C1 segment of cervical spinal cord (tissue), 14 donors: ENCODE measurements at places on chromosomes 3 and 15.

- no peak for DNase-seq
These were observed 434.5 kb downstream of the MFSD1 start for GRCh38 chr3:159236321-159236720.

GRCh38 chr3:82957696-82958095, 1196.3 kb upstream of the GBE1 start:
- DNase-seq, result no peak

GRCh38 chr15:75234191-75234810, 23.8 kb upstream of the GOLGA6C start:
- no peak for DNase-seq

DNA sequence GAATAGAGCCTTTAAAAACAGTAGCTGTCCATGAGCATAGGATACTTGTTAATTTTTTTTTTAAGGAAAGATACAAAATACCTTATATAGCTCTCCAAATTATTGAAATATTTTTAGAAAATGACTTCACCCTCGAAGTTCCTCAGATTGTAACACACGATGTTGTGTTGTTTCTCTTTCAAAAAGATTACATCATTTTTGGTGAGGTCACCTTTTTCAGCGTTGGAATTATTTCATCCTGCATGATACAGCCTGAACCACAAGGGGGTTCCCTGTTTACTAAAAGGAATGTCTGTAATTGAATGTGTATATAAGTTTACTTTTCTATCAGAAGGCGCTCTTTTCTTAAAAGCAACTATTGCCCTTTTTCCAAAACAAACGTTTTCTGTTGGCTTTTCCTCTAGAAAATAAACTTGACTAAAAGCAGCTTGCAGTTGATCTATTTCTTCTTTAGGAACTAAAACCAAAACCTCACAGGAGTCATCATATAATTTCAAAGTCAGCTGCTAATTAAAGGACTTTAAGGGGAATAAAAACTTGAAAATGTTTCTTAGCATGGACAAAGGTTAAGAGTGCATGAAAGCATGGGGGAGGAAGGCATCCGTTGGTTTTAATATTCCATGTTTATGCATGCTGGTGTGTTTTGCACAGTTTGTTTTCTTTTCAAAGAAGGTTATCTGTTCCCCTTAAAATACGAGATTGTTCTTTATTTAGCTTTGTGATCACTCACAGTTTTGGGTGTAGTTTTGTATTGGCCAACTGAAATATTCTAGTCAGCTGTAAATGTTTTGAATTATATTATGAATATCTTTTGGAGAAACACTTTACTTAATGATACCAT, 29.4 kb downstream of the LYSMD4 start:
- DNase-seq, result no peak

GRCh38 chr3:126394179-126394976, at the start of gene CFAP100:
Gene CFAP100 (plus strand): TSS chr3:126394909. CDS start chr3:126396001, 1,092 bp downstream.
- peak; percentile 33 for DNase-seq

DNA sequence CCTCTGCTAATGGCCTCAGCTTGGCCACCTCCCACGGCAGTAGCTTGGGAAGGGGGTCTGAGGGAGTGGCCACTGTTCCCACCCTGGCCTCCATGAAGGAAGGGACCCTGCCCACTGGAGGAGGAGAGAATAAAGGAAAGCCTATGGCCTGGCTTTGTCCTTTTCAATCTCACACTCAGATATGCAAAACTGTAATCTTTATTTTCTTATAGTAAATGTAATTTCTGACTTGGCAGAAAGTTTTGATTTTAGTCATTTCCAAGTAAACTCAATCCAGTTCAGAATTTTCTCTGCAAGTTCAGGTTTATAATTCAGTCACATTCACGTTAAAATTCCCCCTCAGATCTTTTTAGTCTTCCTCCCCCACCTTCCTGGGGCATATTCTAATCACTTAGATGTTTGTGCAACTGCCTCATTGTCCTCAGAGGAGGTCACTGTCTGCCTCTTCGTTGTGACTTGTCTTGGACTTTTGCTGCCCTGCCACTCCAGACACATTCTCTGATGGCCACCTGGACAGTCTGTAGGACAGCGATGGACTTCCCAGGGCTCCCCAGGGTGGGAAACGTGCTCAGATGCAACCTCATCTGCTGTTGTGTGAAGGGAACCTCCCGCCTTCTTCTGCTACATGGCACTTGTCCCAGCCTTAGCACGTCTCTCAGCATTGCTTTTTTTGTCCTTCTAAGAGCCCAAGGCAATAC, 222.8 kb upstream of the TBL1XR1 start:
- no peak for DNase-seq

DNA sequence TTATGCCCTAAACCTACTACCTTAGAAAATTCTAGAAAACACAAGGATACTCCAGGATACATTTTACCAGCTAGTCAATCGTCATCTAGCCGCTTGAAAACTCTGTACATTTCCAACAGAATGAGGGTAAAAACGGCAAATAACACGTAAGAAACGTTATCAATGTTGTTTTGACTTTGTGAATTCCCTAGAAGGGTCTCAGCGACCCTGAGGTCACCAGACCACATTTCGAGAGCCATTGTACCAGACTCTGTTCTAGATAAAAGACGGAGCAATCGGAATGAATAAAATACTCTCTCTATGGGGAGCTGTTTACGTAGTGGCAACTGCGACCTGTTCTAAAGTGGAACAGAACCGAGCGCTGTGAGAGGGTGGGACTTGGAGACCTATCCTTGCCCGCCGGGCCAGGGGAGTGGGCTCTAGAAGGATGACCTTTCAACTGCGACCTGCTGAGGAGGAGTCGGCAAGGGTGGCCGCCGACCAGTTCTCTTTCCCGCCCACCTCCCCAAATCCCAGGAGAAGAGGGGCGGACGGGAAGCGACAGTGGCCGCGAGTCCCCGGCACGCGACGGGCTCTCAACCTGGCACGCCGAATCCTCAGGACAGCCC, 778 bp upstream of the AP4E1 start:
- DNase-seq, result no peak

DNA sequence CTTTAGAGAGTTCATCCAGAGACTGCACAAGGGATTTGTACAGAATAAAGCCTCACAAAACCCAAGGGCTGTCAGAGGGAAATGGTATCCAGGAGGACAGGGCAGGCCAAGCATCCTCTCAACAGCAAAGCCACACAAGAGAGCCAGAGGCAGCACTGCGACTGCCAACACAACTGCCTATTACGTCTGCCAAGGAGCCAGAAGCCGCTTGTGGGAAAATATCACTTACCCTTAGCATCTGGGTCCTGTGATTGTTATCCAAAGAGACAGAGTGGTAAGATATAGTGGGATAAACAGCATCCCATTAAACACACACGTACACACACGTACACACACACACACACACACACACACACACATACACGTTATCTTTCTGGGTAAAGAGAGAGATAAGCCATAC, 618.3 kb upstream of the AGTR1 start:
- DNase-seq, result no peak

- DNase-seq, result no peak
These were observed 246.4 kb upstream of the TPRG1 start for GRCh38 chr3:188925376-188925775.

GRCh38 chr3:23880703-23881339, 36.0 kb downstream of the NKIRAS1 start:
- no peak for DNase-seq

DNA sequence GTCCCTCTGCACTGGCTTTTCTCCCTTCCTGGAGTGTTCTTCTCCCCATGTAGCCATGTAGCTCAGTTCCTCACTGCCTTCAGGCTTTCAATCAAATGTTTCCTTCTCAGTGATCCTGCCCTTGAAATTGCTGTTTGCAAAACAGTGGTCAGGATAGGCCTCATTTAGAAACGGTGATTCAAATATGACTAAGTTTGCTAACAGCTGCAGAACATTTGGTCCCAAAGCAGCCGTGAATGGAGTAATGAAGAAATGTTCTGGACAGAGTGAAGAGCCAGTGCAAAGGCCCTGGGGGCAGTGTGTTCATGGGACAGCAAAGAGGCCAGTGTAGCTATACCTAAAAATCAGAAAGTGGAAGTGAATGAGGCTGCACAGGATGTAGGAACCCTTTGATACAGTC, 223.4 kb downstream of the FEZF2 start:
- DNase-seq, result no peak

GRCh38 chr3:167851171-167851570, 115.7 kb downstream of the SERPINI1 start:
- no peak for DNase-seq

DNA sequence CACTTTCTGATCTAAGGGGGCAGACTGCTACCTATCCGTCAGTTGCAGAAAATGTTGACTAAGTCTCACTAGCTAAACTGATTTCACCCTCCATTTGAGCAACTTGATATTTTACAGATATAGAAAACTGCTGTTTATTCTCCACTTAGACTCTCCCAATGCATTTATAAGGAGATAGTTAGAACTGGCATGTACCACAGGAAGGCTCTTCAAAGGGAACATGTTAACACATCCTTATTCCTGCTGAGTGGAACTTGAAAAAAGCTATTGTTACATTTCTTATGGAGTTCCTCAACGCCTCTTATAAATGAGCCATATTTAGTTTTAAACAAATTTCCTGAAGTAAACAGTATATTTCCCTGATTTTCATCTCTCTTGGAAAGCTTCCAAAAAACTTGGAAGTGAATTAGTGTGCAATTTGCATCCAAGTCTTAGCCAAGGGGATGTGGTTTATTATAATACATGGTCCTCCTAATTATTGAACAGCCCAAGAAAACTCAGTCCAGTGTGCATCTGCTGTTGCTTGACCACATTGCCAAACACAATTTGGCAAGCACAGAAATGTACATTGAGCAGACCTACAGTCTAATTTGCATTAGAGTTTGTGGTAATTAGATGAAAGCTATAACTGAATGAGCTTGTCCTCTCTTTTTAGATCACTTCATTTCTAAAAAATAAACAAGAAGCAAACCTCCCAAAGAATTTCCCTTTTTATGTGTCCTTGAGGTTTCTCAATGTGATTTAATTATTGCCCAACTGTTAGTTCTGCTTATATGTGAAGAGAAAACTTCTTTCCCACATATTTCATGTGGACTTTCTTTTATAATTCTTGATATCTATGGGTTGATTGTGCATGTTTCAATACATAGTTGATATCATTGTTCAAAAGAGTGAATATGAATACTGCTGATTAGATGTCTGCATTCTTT, 72.6 kb upstream of the DPH6 start:
- no peak for DNase-seq

GRCh38 chr3:77040926-77041722, 1.2 kb downstream of the ROBO2 start:
- no peak for DNase-seq

- DNase-seq, result no peak
These were observed at the start of gene SUCNR1 for GRCh38 chr3:151873398-151873797. Gene SUCNR1 (plus strand): TSS chr3:151873643. CDS start chr3:151879893, 6,250 bp downstream.

- DNase-seq, result no peak
These were observed 46.4 kb upstream of the SYNM start for GRCh38 chr15:99058421-99058870.

DNA sequence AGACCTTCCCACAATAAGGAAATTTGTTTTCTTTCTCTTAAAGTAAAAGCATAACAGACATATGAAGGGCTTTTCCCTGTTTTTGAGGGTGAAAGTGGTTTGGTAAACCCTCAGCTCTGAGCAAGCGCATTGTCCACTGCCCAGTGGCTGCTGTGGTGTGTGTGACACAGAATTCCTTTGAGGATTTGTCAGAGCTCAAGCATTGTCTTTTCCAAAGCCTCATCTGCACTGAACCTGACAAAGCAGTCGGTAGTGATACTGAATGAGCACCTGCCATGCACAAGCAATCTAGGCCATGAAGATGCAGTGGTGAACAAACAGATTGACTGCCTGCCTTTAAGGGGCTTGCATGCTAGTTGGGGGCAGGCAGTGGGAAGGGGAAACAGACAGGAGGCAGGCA, 128.3 kb downstream of the PLCL2 start:
- no peak for DNase-seq

DNA sequence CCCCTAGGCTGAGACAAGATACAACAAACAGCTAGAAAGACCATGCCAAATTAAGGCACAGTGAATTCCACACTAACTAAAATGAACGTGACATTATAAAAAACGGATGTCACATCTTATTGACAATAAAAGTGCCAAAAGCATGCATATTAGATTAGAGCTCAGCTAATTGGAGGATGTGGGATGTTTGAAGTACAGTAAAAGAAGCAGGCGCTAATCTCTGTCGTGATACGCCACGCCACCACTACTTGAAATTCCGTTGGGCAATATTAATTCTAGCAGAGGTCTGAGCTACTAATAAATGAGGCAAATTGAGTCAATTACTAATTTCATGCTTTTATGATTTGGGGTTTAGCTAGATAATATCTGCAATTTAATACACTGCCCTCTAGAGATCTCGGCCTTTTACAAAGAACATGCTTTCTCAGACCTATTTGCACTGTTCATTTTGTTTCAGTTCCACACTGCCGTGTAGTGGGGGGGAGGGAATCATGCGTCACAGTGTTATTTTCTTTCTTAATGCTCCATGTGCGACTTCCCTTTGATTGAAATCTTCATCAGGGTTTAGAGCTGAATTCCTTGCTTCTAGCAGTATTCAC, 52.9 kb upstream of the ROBO2 start:
- no peak for DNase-seq

DNA sequence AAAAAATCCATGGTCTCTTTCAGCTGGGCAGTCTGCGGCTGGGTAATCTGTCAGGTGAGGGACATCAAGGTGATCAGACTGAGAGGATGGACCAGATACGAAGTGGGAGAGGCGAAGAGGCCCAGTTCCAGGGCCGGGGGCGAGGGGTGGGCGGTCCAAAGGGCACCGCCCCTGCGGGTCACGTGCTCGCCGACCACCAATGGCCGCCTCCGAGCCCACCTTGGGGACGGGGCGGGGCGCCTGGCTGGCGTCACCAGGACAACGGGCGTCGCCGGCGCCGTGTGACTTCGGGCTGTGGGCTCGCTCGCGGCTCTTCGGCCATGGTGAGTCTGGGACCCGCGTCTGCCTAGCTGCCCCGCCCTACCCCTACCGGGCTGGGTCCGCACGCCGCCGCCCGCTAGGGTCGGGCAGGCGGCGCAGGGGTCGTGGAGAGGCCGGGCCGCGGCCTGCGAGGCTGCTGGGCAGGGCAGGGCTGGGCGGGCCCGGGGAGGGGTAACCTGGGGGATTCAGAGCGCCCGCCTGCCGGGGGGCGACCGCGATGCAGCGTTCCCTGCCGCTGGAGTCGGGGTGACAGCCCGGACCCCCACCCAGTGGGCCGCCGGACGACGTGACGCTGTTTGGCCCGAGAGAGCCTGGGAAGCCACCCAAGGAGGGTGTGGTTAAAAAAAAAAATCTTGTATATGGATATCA, at the start of gene FBXL2:
FBXL2 (plus strand) TSS at position 250 of the 690 bp plus-strand sequence; CDS start at position 321, 71 bp downstream.
- DNase-seq, result no peak

GRCh38 chr15:58224068-58224467, 85.9 kb downstream of the AQP9 start:
- no peak for DNase-seq

DNA sequence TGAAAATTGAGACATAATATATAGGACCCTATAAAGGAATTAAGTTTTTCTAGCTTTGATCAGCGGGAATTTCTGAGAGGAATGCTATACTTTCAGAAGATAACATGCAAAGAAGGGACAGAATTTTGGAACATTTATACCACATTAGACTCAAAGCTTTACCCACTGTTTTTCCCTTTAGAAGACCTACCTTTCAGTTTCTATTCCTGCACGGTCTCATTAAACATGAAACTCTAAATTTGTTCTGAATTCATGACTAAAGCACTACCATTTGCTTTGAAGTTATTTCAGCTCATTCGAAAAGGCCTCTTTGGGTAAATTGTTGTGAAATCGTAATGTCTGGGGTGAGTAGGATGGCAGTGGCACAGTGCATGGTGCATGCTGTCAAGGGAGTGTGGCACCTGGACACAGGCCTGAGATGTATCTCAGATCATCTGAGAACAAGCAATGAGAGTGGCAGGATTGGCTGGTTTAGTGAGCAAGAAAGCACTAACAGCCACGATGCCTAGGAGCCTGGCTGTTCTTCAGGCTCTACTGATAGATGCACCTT, 42.5 kb downstream of the CHCHD4 start:
- no peak for DNase-seq
